Dermis blood vessel endothelial cell (primary cell): ENCODE measurements at places on chromosomes 7 and 10. TPM values are rescaled to one million over a fixed set of nuclear protein-coding genes. Genes with fewer than 3 reads are reported as not detected.

Gene MICU1
- total RNA-seq: 48.5 and 48.8 TPM in 2 replicates

Gene MSMB
- not detected in 2 replicates for total RNA-seq

Gene DYNC1I1
- 12.0 and 15.1 TPM in 2 replicates for total RNA-seq

Gene VPS37D
- total RNA-seq: 2.5 and 5.4 TPM in 2 replicates

Gene PSD
- total RNA-seq: 0.23 and 0.34 TPM in 2 replicates

Gene PDGFA
- 68.8 and 100 TPM in 2 replicates for total RNA-seq

Gene MALSU1
- 57.7 and 72.7 TPM in 2 replicates for total RNA-seq

Gene RBP4
- not detected in 2 replicates for total RNA-seq

Gene NUTM2D
- 0.51 and 1.4 TPM in 2 replicates for total RNA-seq

Gene HELLS
- total RNA-seq: 26.7 and 73.2 TPM in 2 replicates

Gene UCMA
- not detected in 2 replicates for total RNA-seq

Gene SORCS1
- total RNA-seq: not detected in 2 replicates

Gene ORC5
- total RNA-seq: 30.0 and 107 TPM in 2 replicates

Gene RSU1
- 63.3 and 83.7 TPM in 2 replicates for total RNA-seq

Gene KLF14
- total RNA-seq: under 0.01 TPM in 1 of 2 replicates, not detected in the other

Gene FFAR4
- total RNA-seq: not detected in 2 replicates

Gene EGFR
- total RNA-seq: 0.56 and 0.85 TPM in 2 replicates

Gene SEMA3A
- 80.2 and 109 TPM in 2 replicates for total RNA-seq

Gene CLDN4
- 0.51 and 1.2 TPM in 2 replicates for total RNA-seq

Gene SEMA3E
- total RNA-seq: 0.34 and 0.37 TPM in 2 replicates

Gene HYAL4
- 0.33 TPM in 1 of 2 replicates, not detected in the other for total RNA-seq

Gene PCBD1
- total RNA-seq: 57.3 and 93.5 TPM in 2 replicates

Gene TACC2
- 3.6 and 8.2 TPM in 2 replicates for total RNA-seq

Gene NCF1
- total RNA-seq: not detected in 2 replicates

Gene STAMBPL1
- 1.0 and 1.4 TPM in 2 replicates for total RNA-seq

Gene ERVW-1
- total RNA-seq: not detected in 2 replicates

Gene C7orf33
- not detected in 2 replicates for total RNA-seq

Gene ADGRA1
- total RNA-seq: 0.05 TPM in 1 of 2 replicates, not detected in the other

Gene CAV2
- 247 and 291 TPM in 2 replicates for total RNA-seq

Gene WASHC2A
- 45.3 and 61.3 TPM in 2 replicates for total RNA-seq

Gene CACNA2D1
- total RNA-seq: 20.6 and 35.7 TPM in 2 replicates

Gene PAPSS2
- total RNA-seq: 98.9 and 138 TPM in 2 replicates

Gene EPO
- not detected in 2 replicates for total RNA-seq

Gene USP6NL
- total RNA-seq: 17.9 and 27.1 TPM in 2 replicates
